ENCODE measurements at places on chromosomes 13 and 19.

DNA sequence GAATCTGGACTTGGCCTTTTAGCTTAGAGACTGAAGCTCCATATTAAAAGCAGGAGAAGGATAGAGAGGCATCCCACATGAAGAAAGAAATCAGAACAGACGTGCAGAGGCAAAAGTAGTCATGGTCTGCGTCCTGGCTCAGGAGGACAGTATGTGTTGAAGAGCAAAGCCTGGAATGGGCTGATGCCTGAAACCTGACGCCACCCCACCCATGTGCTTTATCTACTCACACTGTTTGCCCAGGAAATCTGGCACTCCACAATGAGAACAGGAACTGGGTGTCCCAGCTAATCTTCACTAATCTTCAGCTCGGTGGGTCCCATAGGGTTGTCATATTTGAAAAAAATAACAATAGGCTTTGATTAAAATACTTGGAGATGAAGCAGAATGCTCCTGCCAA is 549.0 kb upstream of the GPC6 start:
- DNase-seq, result no peak

GRCh38 chr13:112791663-112792440 is 102.0 kb downstream of the ATP11A start:
- no peak for DNase-seq

DNA sequence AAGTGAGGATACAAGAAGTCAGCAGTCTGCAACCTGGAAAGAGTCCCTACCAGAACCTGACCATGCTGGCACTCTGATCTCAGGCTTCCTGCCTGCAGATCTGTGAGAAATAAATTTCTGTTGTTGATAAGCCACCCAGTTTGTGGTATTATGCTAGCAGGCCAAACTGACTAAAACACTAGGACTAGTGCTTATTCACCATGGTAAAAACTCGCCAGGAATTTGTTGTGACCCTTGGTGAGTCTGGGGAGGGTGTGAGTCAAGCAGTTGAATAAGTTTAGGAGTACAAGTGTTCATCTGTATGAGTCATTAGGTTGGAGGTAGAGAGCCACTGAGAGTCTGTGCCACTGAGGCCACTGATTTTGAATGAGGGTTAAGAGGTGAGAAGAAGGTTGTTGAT is 3.6 kb downstream of the ZIK1 start:
- DNase-seq, result peak; percentile 80

- no peak for DNase-seq
These were observed 6.0 kb upstream of the TCF3 start for GRCh38 chr19:1658150-1659083.

- DNase-seq, result no peak
These were observed 19.0 kb downstream of the OLFM2 start for GRCh38 chr19:9917321-9917720.

Data from AG09309 (cell line).